NCI-H1436 (cell line): ENCODE measurements at places on chromosomes 1 and 21.

GRCh38 chr1:229860926-229861325, 206.1 kb upstream of the GALNT2 start:
- DNase-seq: no peak

DNA sequence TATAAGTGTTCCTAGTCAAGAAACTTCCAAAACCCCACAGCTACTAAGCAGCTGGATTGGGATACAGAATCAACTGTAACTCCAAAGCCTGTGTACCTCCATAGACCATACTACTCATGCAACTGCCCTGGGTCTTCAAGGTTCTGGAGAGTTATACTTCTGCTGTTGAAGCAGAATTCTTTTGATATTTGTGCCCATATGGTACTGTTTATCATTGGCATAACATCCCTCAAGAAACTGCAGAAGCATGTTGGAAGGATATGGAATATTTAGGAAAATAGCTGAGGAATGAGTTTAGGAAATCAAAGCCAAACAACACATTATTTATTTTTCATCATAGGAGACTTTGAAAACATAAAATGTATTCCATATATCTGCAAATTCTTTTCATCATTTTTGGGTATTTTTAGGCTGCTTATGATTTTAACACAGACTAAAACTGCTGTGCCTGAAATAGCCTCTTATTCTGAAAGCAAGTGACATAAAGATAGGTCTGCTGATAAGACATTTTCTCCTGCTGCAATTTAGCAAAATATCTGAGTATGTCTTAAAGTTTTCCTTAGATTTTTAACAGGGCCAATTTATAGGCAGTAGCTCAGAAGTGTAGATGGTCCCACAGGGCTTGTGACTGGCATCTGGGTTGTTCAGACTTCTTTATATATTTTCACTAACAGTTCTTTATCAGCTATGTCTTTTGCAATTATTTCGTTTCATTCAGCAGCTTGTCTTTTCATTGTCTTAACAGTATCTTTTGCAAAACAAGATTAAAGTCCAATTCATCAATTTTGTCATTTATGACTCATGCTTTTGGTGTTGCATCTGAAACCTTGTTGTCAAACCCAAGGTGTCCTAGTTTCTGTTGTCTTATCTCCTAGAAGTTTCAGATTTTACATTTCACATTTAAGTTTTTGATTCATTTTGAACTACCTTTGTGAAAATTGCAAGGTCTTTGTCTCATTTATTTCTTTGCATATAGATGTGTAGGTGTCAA, 41.1 kb upstream of the ZNF124 start:
- no peak for DNase-seq

DNA sequence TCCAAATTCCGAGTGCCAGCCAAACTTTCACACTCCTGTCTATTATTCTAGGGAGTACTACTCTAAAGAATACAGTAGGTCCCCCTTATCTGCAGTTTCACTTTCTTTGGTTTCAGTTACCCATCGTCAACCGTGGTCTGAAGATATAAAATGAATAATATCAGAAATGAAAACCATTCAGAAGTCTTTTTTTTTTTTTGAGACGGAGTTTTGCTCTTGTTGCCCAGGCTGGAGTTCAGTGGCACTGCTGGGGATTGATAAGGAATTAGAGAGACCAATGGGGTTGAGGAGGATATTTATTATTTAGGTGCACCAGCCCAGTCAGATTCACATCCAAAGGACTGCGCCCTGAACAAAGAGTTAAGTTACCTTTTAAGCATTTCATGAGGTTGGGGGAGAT, 52.9 kb upstream of the SRSF10 start:
- DNase-seq: no peak

- DNase-seq: no peak
Observed at GRCh38 chr1:171716616-171717015, 25.2 kb downstream of the VAMP4 start.

GRCh38 chr1:109821221-109821669, 57.5 kb upstream of the EPS8L3 start:
- no peak for DNase-seq

- peak; percentile 17 for DNase-seq
Observed at GRCh38 chr1:179066471-179066870, 15.4 kb upstream of the TOR3A start.

DNA sequence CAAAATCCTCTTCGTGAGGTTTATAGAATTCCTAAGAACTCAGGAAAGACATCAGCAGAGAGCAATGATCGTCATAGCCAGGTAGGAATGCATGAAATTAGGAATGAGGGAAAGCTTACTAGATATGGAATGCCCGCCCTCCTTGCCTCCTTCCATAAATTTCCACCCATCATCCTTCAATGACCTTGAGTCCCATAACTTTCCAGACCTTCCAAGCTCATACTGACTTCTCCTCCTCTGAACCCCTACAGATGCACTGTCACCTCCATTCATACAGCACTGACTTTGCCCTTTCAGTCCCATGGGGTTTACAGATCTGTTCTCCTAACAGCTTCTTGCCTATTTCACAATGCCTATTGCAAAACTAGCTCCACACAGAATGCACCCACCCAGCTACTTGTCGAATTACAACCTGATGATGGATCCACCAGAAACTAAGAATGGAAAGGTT, 23.8 kb upstream of the PPP1R15B start:
- no peak for DNase-seq

DNA sequence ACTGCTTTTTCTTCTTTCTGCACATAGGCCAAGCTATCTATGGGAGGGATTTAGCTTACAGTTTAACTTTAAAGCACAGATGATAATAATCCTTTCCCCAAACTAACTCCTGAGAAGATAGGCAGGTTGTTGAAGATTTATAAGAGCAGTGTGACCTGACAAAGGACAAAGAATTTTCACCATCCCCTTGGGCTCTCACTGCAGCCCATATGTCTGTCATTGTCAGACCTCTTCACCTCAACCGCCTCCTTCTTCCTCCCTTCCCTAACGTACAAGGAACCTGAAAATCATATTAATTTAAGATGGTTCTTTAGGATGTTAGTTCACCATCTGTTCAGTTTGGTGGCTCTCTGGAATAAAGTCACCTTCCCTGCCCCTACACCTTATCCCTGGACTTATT, 5.0 kb downstream of the RNU1-2 start:
- no peak for DNase-seq

DNA sequence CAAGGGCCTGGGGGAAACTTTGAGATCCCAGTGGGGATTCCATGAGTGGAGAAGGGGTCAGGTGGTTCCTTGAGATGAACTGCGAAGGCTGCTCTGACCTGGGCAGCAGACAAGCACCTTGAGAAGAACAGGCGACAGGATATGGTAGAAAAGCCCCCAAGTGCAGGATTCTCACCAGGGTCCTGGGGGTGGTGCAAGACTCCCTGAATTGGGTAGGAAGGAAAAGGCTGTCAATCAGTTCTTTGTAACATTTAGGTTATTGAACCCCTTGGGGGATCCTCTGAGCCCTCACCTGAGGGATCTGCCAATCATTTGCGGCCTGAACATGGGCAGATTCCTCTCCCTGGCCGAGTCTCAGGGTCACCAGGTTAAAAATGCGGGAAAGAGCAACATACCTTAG, 2.4 kb upstream of the PRAMEF12 start:
- no peak for DNase-seq

- no peak for DNase-seq
Observed at GRCh38 chr21:38567335-38567969, 69.2 kb upstream of the ERG start.

DNA sequence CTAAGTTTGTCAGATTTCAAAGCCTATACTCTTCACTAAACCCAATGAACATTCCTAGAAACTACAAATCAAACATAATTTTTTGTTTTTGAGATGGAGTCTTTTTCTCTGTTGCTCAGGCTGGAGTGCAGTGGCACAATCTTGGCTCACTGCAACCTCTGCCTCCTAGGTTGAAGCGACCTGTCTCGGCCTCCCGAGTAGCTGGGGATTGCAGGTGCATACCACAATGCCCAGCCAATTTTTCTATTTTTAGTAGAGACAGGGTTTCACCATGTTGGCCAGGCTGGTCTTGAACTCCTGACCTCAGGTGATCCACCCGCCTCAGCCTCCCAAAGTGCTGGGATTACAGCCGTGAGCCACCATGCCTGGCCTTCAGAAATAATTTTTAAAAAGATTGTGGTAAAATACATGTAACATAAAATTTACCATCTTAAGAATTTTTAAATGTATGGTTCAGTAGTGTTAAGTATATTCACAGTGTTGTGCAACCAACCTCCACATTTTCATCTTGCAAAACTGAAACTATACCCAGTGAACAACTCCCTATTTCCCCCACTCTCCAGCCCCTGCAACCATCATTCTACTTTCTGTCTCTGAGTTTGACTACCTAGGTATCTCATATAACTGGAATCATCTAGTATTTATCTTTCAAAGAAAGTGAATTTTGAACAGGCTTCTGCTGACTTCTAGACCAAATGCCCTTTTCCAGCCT, 2.7 kb upstream of the CFAP141 start:
- no peak for DNase-seq
